Upper lobe of left lung (tissue), 6 donors: ENCODE measurements at places on chromosomes 5 and 9. TPM values are rescaled to one million over a fixed set of nuclear protein-coding genes. Genes with fewer than 3 reads are reported as not detected.

- DNase-seq: no peak
Observed at GRCh38 chr5:12313602-12314001, 409.4 kb upstream of the CTNND2 start.

DNA sequence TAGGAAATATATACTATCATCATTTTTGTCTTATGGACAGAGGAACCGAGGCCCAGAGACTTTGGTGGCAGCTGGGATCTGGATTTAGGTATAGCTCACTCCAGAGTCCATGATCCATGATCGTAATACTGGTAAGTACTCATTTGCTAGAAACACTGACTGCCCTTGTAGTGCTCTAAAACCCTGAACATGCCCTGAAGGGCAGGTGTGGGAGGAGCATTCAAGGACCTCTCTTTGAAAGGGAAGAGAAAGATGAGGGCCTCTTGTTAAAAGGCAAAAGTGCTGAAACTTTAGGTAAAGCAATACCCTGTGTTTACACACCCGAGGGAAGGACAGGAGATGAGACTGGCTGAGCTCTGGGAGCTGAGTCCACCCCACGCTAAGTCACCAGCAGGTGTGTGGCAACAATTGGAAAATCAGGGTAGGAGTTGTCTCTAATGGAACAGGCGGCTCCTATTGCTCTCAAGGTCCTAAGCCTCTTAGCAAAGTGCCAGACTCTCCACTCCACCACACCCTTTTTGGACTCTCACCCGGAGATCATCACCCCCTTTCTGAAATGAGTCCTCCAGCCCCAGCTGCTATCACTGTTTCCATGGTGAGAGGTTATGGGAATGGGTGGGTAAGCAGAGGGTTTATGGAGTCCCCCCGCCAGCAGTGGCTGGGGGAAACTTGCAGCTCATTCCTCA is 34.8 kb downstream of the TRPC7 start:
- DNase-seq: no peak

GRCh38 chr5:83764101-83764500 is 43.4 kb upstream of the HAPLN1 start:
- DNase-seq: no peak

Gene EXOC3
- 112 TPM for total RNA-seq

GRCh38 chr5:179800696-179801201 is 5.9 kb downstream of the MGAT4B start:
- no peak for DNase-seq

Gene SLC45A2
- total RNA-seq: not detected

Gene PCDHGA8
- total RNA-seq: 1.8 TPM

- DNase-seq: no peak
Observed at GRCh38 chr9:21028466-21028865, 3.0 kb downstream of the HACD4 start.

DNA sequence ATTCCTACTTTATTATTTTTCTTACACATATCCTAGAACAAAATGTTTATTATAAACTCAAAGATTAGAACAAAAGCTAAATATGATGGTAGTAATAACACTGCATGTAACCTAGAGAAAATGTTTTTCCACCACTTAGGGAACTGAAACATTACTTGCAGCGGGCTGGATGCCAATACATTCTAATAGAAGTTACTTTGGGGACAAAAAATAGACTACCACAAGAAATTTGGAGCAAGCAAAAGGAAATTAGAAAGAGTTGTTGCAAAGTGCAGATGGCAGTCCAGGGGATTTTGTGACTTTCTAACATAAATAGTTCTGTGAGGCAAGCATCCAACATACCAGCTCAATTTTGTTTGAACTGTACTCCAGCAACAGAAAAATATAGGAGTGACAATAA is 255.3 kb upstream of the GRIN3A start:
- DNase-seq: no peak

GRCh38 chr9:113798062-113799030 is 77.8 kb upstream of the ZNF618 start:
- no peak for DNase-seq

Gene STX17
- total RNA-seq: 234 TPM

Gene BTNL3
- total RNA-seq: 0.57 TPM

Gene TYRP1
- not detected for total RNA-seq

DNA sequence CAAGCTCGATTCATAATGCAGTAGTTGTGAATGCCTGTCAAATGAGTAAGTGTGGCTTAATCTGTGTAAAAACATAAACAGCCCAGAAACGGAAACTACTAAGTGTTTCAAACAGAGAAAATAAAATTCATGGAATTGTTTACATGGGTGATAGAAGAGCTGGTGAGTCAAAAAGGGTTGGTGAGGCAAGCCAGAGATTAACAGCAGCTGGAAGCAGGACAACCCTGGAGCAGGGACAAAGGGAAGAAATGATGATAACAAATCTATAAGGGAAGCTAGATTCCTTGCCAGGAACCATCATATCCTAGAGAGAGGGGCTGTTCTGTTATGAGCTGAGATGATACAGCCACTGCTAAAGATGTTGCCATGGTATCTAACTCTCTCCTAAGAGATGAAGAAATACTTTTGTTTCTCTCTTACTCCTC is 18.0 kb upstream of the PRR16 start:
- DNase-seq: no peak

DNA sequence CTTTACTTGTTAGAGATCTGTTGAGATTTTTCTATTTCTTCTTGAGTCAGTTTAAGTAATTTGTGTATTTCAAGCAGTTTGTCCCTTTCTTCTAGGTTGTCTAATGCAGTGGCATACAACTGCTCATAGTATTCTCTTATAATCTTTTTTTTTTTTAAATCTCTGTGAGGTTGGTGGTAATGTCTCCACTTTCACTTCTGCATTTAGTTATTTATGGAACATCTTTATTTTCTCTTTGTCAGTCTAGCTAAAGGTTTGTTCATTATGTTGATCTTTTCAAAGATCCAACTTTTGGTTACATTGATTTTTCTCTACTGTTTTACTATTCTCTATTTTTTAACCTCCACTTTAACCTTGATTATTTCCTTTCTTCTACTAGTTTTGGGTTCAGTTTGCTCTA is 13.8 kb downstream of the FOXE1 start:
- DNase-seq: no peak

- DNase-seq: no peak
Observed at GRCh38 chr9:130072515-130073235, 19.0 kb downstream of the GPR107 start.

DNA sequence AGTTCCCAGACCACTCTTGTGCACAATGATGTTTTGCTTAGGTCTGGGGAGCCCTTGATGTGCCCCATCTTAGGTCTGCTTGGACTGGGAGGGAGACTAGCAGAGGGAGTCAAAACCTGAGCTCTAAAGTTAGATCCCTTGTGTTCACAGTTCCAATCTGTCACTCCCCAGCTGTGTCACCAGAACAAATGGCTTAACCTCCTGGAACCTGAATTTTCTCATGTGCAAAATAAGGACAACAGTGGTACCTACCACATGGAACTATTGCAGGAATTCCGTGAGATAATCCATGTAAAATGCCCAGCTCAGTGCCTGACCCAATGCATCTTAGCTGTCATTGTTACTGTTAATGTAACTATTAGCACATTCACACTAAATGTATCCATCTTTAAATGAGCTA is 45.5 kb downstream of the GALNT10 start:
- no peak for DNase-seq

DNA sequence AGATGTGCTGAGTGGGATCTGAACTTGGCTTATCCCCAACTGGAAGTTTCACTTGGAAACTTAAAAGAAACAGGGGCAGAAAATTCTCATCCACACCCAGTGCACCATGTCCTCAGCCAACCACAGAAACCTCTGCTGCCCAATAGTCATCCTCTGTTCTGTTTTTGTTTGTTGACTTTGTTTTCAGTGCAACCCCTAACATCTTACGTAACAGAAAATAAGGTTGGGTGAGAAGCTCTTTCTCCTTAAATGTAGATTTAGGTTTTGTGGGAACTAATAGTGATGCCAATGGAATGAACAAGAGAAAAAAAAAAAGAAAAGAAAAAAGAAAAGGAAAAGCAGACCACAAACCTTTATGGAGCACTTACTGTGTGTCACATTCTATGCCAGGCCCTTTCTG is 262.8 kb downstream of the PAPPA start:
- DNase-seq: no peak

Gene PCDHA13
- total RNA-seq: 1.1 TPM

DNA sequence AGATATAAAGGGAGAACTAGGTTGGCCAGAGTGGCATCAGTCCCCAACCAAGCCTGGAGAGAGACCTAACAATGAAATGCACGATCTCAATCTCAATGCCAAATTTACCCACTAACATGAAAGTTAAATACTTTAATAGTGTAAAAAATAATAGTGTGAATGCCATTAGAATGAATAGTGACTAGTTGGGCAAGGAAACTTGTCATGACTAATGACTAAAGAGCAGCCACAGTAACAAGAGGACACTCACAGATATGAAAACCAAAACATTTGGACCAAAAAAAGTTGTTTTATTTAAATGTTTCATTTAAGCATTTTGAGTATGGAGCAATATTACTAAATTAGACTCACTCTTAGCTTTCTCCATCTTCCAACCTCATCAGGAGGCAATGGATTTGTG is 1853.8 kb downstream of the EFNA5 start:
- DNase-seq: no peak

DNA sequence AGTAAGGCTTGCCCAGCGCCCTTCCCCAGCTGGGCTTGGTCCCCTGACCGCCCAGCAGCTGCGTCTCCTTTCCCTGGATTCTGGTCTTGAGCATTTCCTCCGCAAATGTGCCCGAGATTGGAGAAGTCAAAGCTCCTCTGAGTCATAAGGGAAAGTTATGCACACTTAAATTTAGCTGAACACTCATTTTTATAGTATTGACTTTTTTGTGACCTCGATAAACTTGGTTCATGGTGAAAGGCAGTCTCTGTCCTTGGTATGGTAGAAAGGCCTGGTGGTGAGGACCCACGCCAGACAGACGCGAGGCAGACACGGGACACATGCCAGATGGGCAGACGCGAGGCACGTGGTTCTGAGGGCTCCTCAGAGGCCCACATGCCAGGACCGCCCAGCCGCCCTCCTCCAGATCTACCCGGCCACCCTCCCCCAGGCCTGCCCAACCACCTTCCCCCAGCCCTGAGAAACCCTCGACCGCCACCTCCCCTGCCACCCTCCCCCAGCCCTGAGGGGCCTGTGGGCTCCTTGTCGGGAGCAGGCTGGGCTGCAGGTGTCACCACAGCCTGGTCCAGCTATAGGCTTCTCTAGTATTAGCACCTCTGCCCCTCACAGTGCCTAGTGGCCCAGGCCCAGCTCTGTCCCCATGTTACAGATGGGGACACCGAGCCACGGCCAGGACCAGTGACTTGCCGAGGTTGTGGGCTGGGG is 60.9 kb upstream of the CACNA1B start:
- DNase-seq: no peak

- peak; percentile 81 for DNase-seq
Observed at GRCh38 chr5:43065948-43066798, 26.1 kb upstream of the ANXA2R start.

DNA sequence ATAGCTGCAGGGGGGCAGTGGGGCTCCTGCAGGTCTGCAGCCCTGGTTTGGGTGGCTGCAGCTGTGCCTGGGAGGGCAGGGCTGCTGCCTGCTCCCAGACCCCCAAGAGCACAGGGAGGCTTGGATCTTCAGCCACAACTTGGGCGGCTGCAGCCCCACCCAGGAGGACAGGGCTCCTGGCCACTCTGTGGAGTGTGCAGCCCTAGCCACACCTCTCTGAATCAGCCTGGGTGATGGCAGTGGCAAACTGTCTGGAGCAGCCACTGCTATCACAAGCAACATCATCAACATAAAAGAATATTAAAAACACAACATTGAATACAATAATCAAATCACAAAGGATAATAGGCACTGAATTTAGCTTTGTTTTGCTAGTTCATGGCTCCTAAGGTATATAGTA is 164.9 kb upstream of the SLC27A6 start:
- no peak for DNase-seq
